ENCODE measurements at places on chromosomes 4 and X. TPM values are rescaled to one million over a fixed set of nuclear protein-coding genes. Genes with fewer than 3 reads are reported as not detected.

The TACR3 gene
- not detected for total RNA-seq

- ATAC-seq, result no peak
These were observed 1118.1 kb upstream of the PABPC4L start for GRCh38 chr4:135319685-135320084.

- ATAC-seq, result no peak
These were observed 11.1 kb downstream of the NIPAL1 start for GRCh38 chr4:48027653-48028052.

GRCh38 chr4:143667461-143667860 lies 33.0 kb downstream of the FREM3 start:
- no peak for ATAC-seq

The SLC7A11 gene
- total RNA-seq, result 16.3 TPM

The ABHD18 gene
- total RNA-seq, result 7.1 TPM

The BMPR1B gene
- 0.24 TPM for total RNA-seq

DNA sequence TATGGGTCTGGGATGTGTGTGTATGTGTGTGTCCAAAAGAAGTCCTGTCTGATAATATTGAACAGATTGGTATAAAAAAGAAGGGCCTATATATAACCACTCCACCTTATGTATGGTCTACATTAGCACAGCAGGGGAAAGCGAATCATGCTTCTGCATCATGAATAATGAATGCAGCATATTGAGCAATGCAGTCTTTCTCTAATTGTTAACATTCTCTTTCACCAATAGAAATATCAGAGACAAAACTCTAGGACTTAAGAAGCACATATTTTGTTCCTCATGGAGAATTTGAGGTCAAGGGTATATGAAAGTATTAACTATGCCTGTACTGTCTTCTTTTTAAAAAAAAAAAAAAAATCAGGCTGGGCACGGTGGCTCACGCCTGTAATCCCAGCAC lies 264.3 kb upstream of the NOCT start:
- ATAC-seq, result no peak

DNA sequence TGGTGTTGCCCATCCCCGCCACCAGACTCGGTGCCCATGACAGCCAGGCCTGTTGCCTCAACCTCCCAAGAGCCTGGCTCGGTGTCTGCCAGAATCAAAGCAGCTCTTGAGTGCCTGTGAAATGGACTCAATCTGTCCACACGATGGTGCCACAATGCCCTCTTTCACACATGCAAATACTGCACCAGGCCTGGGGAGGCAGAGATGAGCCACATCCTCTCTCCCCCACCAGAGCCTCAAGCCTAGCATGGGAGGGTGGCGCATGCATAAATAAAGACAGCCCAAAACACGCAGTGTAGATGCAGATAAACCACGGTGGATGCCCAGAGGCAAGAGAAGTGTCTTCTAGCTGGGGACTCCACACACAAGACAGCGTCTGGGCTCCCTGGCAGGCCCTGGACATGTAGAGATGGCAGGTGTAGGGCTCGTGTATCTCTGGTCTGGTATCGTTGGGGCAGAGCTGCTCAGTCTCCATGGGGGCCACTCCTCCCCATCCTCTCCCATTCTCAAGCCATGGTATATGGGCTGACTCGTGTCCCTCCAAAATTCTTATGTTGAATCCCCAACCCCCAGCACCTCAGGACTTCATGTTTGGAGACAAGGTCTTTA lies 65.6 kb downstream of the JAKMIP1 start:
- ATAC-seq, result peak; percentile 59

DNA sequence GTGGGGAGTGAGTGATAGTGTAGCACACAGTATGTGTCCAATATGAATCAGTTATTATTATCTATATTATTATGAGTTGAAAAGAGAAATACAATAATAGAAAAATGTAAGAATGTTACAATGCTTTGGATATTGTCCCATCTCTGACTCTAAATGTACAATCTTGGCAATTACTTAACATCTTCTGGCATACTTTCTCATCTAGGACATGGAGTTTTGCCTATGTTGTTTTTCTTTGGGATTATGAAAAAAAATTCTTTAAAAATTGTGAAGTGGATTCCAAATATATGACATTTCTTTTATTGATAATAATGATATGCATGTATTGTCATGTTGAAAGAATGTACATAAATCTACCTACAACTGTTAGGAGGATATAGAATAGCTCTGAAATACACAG lies 84.1 kb downstream of the TBCK start:
- no peak for ATAC-seq

DNA sequence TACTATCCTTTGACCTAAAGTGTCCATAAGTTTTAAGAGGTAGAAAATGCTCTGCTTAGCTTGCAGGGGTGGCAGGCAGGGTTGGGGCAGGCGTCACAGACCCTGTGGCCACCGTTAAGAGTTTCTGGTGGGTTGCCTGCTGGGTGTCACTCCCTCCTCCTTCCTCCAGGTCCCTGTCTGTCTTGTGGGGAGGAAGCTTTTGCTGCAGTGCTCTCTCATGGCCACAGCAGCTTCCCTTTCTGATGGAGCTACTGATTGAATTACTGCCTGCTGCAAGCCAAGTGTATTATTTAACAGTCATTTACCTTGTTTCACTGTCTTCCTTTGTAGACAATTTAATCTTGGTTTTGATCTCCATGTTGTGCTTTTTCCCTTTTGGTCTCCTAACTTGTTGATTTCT lies 384.6 kb downstream of the IDS start:
- ATAC-seq, result no peak

DNA sequence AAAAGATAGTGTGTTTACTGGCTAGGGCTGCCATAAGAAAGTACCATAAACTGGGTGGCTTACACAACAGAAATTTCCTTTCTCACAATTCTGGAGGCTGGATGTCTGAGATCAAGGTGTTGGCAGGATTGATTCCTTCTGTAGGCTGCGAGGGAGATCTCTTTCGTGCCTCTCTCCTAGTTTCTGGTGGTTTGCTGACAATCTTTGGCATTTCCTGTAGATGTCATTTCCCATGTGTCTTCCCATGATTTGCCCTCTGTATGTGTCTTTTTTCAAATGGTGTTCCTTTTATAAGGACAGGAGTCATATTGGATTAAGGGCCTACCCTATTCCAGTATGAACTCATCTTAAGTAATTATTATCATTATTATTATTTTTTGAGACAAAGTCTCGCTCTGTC lies 27.9 kb upstream of the LCORL start:
- no peak for ATAC-seq

GRCh38 chr4:149076401-149076800 lies 634.2 kb upstream of the NR3C2 start:
- no peak for ATAC-seq

The MAGEE2 gene
- total RNA-seq, result not detected

The ARHGAP6 gene
- total RNA-seq, result 0.56 TPM

The ELF2 gene
- 23.8 TPM for total RNA-seq

DNA sequence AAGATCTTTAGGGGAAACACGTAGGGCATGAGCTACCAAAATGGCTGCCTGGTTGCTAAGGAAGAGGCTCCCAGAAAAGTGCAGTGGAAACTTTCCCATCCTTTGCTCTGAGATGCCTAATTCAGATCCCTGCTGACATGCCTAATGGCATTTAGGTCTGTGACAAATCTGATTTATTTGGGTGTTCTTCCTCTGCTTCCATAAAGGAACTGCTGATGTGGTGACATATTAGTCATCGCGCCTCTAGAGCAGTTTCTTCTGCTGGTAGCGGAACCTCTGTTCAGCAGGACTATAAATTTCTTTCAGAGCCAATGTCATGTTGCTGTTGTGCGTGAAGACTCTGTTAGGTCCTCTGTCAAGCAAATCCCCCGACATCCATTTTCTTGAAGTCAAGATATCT lies 310.0 kb downstream of the PDHA2 start:
- ATAC-seq, result no peak

DNA sequence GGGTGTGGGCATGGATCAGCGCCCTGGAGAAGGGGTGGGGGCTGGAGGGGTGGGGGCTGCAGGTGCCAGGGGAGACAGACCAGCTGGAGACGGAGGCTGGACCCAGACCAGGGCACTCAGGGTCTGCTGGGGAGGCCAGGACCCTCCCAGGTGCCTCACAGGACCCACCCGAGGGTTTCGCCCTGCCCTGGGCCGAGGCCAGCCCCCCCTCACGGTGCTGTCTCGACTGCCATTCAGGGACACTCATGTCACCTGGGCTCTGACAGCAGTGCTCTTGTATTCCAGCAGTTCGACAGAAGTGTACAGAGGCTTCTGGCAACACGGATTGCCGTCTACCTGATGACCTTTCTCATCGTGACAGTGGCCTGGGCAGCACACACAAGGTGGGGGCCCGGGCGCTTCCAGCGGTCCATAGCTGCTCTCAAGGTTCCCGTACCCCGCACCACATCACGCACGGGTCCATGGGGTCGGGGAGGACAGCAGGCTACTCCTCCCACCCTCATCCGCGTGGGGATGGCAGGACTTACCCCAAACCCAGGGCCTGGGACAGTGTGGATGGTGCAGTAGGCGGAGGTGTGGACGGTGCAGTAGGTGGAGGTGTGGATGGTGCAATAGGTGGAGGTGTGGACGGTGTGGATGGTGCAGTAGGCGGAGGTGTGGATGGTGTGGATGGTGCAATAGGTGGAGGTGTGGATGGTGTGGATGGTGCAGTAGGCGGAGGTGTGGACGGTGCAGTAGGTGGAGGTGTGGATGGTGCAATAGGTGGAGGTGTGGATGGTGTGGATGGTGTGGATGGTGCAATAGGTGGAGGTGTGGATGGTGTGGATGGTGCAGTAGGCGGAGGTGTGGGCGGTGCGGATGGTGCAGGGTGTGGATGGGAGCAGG lies 18.1 kb downstream of the TMEM175 start:
- no peak for ATAC-seq

DNA sequence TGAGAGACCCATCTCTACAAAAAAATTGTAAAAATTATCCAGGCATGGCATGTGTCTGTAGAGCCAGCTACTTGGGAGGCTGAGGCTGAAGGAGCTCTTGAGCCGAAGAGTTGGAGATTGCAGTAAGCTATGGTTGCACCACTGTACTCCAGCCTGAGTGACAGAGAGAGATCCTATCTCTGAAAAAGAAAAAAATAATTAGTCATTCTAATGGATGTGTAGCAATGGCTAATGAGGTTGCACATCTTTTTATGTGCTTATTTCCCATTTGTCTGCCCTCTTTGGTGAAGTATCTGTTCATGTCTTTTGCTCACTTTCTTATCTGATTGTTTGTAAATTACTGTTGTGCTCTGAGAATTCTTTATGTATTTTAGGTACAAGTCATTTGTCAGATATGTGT lies 19.0 kb upstream of the MAML3 start:
- no peak for ATAC-seq

DNA sequence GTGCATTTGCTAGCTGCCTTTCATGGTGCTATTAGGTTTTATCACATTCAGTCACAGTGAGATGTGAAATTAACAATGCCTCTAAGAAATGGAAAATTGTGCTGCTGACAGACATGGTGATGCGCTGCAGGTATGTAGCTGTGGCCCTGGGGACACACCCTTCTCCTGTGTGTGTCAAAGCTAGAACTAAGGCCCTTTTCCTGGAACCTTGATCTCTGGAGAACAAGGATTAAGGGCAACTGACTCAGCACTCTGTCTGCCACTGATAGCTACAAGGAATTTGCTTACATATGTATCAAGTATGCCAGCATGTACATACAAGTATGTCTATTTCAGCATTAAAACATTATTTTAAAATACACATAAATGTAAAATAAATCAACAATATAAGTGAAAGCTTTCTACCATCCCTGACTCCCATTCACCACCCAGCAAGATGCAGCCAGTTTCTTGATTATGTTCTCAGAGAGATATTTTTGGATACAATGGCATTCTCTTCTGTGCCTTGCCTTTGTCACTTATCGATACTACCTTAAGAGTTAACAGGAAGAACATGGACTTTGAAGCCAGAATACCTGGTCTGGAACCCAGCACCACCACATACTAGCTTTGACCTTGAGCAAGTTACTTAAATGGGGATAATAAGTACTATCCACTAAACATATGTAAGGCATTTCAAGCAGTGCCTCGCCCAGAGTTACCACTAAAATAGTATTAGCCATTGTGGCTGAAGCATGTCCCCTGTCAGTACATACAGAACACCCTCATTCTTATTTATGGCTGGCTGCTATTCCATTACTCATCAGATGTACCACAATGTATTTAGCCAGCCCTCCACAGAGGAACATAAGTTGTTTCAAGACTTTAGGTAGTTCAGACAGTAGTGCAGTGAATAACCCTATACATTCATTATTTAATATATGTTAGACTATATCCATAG lies 68.5 kb downstream of the NPNT start:
- ATAC-seq, result peak; percentile 97

The MAGEA6 gene
- total RNA-seq, result not detected

DNA sequence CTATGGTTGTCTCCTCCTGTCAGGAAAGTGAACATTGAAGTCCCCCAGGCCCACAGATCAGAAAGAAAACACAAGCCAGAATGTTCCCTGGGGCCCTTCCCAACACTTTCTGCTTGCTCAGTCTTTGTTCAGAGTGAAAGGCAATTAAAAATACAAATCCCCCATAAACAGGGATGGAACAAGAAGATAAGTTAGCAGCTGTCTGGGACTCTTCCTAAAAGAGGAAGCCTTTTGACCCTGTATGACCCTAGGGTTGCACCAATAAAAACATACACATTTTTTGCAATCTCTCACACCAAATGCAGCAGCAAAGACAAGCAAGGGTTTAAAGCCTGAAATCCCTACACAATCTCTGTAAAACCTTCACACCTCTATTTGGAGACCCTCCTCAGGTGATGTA lies 22.6 kb downstream of the IRF2 start:
- no peak for ATAC-seq

The SCML2 gene
- 0.64 TPM for total RNA-seq

- peak; percentile 81 for ATAC-seq
These were observed 144.5 kb downstream of the SMIM20 start for GRCh38 chr4:26058537-26058936.
